NCI-H1417 (cell line): ENCODE measurements at places on chromosomes 13 and 19.

- no peak for DNase-seq
Observed at GRCh38 chr19:4559569-4559968, at the start of gene SEMA6B. Gene SEMA6B (minus strand): TSS chr19:4559684. CDS start chr19:4558457, 1,227 bp downstream.

GRCh38 chr19:55400281-55401087 lies 7.1 kb downstream of the UBE2S start:
- DNase-seq, result no peak

DNA sequence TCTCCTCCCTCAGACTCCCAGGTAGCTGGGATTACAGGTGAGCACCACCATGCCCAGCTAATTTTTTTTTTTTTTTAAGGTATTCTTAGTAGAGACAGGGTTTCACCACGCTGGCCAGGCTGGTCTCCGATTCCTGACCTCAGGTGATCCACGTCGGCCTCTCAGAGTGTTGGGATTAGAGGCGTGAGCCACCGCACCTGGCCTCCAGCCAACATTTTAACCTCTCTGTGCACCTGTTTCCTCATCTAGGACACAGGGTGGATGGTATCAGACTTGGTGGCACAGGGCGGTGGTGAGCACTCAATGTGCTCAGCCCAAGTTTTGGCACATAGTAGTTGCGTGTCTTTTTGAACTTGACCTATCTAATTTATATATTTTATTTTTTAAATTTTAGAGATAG lies 12.5 kb downstream of the APBA3 start:
- DNase-seq, result no peak

DNA sequence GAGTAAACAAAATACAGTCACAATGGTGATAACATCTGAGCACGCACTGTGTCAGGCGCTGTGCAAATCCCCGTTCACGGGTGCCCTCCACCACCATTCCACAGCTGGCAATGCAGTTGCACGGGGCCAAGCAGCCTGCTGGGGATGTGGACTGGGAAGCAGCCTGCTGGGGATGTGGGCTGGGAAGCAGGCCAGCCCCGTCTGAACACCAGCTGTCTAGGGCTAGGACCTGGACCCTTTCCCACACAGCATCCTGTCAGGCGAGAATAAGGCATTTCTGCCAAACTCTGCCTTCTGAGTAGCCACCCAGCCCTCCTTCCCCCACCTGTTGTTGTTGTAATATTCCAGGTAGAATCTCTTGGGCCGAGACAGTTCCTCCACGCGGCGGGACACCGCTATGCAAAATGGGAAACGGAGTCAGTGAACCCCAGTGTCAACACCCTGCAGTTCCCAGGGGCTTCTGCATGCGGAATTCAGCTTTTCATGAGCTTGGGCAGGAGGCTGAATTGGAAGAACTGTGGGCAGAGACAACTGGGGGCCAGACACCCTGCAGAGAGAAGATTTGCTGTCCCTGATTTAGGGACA lies 27.8 kb upstream of the MIER2 start:
- no peak for DNase-seq

DNA sequence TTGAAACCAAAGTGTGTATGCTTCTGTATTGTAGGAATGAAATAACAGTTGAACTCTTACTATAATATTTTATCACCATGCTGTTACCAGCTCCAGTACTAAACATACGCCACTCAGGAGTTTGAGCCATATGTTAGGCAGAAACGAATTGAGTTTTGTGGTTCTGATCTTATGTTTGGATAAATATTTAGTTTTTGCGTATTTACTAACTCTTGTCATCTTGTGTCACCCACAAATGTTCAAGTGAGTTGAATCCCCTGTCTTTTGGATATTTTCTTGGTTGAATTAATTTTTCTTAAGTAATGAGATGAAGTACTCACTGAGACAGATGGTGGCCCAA lies 1.5 kb downstream of the FNDC3A start:
- no peak for DNase-seq

GRCh38 chr19:2811735-2812413 lies 7.8 kb upstream of the ZNF554 start:
- DNase-seq, result no peak

DNA sequence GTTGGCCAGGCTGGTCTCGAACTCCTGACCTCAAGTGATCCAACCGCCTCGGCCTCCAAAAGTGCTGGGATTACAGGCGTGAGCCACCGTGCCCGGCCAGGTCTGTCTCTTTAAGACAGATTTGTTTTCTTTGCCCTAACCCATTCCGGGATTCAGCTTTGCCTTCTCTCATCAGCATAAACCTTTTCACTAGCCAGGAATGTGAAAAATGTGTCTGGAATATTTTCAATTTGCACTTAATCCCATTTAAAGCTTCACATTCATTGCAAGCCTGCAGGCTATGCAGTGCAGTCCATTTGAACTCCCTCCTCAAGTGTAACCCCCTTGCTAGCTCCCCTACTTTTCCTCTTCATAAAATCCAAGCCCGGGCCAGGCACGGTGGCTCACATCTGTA lies 880 bp upstream of the TMEM160 start:
- no peak for DNase-seq

DNA sequence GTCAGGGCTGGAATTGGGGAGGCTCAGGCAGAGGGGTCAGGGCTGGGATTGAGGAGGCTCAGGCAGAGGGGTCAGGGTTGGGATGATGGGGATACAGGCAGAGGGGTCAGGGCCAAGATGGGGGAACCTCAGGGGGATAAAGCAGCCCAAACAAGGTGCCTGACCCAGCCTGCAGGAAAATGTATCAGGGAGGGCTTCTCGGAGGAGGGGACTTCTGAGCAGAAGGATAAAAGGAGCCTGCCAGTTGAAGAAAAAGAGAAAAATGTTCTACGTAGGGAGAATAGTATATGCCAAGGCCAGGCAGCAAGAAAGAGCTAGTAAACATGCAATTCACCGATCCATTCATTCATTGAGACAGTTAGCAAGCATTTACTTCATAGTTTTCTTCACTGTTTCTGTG lies 84.8 kb downstream of the MAP4K1 start:
- DNase-seq, result no peak

DNA sequence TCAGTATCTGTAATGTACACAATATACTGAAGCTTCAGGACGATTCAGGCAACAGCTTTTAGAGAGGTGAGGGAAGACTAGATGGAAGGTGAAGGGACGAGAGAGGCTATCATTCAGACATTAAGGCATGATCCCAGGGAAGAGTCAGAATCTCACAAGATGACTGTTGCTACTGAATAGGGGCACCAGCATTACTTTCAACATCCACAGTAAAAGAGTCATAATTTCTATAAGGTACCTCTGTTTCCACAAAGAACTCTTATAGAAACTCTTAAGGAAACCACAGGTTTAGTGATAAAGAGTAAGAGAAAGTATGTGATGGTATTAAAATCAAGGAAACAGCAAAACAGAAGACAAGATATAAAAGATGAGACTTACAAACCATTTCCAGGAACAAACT lies 23.0 kb downstream of the LCP1 start:
- no peak for DNase-seq

GRCh38 chr13:113862931-113863523 lies 849 bp downstream of the GAS6 start:
- DNase-seq, result peak; percentile 59

DNA sequence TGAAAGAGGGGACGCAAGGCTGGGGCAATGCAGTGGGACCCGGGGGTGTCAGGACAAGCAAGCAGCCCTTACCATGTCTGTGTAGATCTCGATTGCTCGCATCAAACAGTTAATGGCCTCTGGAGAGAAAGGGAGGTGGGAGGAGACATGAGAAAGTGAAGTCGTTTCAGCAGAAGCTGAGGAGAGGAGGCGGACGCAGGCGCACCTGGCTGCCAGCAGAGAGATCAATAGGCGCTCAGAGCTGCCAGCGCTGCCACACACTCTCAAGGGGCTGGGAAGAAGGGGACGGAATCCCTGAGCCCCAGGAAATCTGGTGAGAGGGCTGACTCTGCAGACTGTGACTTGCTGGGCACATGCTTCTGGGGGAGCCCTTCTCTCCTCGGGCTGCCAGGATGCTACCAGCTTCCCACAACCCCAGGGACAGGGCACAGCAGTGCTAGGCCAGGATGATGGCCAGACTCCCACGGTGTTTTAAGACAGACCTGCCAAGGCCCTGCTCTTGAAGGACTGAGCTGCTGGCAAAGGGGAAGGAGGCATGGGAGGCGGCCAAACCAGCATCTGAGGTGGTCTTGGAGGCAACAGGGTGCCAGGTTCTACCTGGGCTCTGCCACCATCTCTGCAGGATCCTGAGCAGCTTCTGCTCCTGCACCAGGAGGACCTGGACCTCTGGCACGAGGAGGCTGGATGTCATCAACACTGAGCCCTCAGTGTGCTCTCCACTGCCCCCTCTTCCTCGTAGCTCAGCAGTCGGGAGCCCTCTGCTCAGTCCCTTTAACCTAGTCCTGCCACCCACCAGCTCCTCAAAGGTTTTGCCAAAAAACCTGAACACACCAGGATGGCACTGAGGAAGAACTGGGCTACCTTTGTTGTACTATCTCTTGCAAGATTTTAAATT lies 11.7 kb upstream of the KPTN start:
- DNase-seq, result no peak

GRCh38 chr13:112622375-112622774 lies 34.4 kb upstream of the TUBGCP3 start:
- no peak for DNase-seq

DNA sequence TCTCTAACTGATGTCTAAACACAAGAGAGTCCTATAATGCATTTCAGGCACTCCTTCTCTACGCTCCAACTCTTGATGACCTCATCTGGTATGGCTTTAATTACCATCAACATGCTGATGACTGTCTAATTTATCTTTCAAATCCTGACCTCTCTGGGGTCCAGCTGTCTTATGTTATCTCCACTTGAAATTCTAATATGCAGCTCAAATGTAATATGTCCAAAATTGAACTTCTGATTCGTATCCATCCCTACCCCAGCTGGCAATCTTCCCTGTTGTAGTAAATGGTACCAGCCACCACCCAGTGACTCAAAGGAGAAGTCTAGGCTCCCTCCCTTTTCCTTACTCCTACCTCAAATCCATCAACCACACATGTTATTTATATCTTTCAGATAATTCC lies 288.0 kb upstream of the SLC10A2 start:
- DNase-seq, result no peak

GRCh38 chr19:43561139-43561970 lies 14.0 kb downstream of the XRCC1 start:
- no peak for DNase-seq

GRCh38 chr13:50220938-50221337 lies 205.7 kb downstream of the KCNRG start:
- DNase-seq, result no peak

- no peak for DNase-seq
Observed at GRCh38 chr19:17821190-17821589, at the start of gene INSL3. Gene INSL3 (minus strand): TSS chr19:17821519. CDS start chr19:17821506, 13 bp downstream.

GRCh38 chr13:75647126-75647784 lies 11.1 kb downstream of the LMO7 start:
- no peak for DNase-seq

- no peak for DNase-seq
Observed at GRCh38 chr13:49840675-49841074, 48.2 kb upstream of the KPNA3 start.

- peak; percentile 20 for DNase-seq
Observed at GRCh38 chr13:23506071-23506806, 64.0 kb upstream of the TNFRSF19 start.

DNA sequence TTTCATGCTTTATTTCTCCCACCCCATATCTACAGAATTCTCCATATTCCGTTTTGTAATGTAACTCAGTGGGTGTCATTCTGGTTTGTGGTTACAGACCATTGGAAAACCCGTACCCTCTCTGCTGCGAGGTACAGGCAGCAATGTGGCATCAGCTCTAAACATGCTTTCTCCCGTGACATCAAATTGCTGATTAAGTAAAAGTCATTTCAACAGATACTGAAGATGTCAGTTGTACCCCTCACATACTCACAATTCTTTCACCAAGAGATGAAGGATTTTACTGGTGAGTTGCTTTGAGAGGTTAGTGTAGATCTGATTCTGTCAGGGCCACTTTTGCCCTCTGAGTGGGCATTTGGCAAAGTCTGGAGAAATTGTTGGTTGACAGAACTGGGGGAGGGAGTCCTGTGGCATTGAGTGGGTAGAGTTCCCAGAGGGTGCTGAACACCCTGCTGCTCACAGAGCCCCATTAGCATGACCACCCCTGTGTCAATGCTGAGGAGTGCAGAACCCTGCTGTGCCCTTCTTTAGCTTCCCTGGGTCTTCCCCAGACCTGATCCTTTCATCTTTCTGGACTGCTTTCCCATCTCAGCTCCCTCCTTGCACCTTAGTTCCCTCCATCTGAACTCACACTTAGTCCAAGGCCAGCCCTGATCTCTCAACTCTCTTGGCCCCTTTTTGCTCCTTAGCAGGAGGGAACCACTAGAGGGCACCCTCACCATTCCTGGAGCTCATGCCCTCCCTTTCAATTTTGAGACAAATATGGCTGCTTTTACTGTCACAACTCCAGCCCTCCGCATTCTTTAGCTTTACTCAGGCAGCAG lies 39.9 kb upstream of the CEACAM8 start:
- DNase-seq, result peak; percentile 14

- DNase-seq, result peak; percentile 6
Observed at GRCh38 chr19:2199215-2199614, 35.5 kb downstream of the DOT1L start.

- DNase-seq, result no peak
Observed at GRCh38 chr13:29384466-29384865, 211.0 kb downstream of the SLC7A1 start.

GRCh38 chr19:35396240-35396885 lies 25.5 kb downstream of the GPR42 start:
- DNase-seq, result no peak

GRCh38 chr19:58557221-58558065 lies 968 bp downstream of the UBE2M start:
- DNase-seq, result no peak

DNA sequence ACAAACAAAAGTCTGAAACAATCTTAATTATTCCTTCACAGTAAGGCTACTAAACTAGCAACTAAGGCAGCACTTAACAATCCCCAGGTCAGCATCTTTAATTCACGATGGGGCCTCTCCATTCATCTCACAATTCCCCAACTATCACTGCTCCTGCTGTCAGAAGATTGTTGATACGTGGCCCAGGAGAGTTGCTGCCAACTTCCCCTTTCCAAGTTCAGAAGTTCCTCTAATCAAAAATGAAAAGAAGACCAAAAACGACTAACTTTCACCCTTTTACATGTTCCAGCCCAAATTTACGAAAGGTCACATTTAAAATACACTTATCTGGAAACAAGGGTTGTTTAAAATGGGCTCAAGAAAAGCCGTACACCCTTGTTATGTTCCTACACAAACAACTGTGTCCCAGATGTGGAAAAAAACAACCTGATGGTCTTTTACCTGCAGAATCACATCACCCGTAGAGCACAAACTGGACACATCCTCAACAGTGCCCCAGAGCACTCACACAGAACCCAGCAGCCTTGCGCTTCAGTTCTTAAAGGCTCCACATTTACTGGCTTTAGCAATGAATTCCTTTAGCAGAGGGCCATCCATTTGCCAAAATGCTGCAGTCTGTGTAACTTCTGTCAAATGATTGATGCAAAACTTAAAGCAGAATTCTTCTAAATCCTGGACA lies 38.0 kb downstream of the PHF11 start:
- no peak for DNase-seq

- no peak for DNase-seq
Observed at GRCh38 chr19:5130371-5131030, 161.6 kb downstream of the KDM4B start.

DNA sequence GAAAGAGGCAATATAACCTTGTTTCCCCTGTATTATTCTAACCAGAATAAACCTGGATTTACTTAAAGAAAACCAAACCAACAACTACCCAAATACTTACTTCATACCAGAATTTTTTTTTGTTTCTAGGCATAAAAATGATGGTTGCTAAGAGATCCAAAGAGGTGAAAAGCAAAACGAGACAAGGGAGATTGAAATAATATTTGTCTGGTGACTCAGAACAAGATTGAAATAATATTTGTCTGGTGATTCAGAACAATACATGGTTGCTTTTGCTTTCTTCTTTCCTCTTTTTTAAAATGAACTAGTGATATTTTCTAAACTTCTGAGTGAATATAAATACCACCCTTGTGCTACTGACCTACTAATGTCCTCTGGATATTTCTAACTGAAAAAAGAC lies 592.9 kb downstream of the KCTD12 start:
- no peak for DNase-seq
